Hematopoietic multipotent progenitor cell (in vitro differentiated cells): ENCODE measurements at places on chromosomes 7 and 10. TPM values are rescaled to one million over a fixed set of nuclear protein-coding genes. Genes with fewer than 3 reads are reported as not detected.

Gene RPEL1
- total RNA-seq, result 0.27 TPM

DNA sequence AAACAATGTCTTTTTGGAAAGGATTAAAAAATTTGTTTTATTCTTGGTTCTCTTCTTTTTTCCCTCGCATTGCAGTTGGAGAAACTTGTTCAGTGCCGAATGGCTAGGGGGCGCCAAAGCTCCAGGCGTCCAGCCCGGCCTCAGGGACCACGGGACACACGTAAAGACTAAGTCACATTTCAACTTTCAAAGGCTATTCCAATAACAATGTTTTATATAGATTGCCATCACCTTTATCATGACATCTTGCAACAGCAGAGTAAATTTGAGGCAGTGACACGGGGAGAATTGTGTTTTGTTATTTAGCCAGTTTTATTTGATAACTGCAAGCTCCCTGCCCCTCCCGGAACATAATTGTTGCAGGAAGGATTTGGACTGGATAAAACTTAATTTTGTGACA, 2.2 kb upstream of the IGFBP3 start:
- DNase-seq, result peak; percentile 75

- DNase-seq, result no peak
These were observed 12.8 kb downstream of the SCRN1 start for GRCh38 chr7:29976673-29977415.

- DNase-seq, result no peak
These were observed 91.8 kb upstream of the PDLIM1 start for GRCh38 chr10:95382596-95382995.

DNA sequence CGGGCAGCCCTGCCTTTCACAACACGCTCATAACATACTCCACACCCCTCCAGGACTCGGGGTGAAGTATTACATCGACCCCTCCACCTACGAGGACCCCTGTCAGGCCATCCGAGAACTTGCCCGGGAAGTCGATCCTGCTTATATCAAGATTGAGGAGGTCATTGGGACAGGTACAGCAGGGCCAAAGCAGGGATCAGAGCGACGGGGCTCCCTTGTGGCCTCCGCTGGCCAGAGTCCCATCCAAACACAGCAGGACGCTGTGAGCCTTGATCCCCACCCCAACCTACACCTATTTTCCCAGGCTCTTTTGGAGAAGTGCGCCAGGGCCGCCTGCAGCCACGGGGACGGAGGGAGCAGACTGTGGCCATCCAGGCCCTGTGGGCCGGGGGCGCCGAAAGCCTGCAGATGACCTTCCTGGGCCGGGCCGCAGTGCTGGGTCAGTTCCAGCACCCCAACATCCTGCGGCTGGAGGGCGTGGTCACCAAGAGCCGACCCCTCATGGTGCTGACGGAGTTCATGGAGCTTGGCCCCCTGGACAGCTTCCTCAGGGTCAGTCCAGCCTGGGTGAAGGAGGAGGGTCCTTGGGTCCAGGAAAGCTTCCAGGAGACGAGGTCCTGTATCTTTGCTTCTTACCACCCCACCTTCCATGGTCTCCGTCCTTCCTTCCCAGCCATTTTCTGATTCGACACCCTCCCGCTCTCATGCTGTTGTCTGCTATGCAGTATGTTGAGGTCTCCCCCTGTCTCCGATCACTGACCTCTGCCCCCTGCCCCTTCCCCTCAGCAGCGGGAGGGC, 13.5 kb downstream of the EPHB6 start:
- no peak for DNase-seq

DNA sequence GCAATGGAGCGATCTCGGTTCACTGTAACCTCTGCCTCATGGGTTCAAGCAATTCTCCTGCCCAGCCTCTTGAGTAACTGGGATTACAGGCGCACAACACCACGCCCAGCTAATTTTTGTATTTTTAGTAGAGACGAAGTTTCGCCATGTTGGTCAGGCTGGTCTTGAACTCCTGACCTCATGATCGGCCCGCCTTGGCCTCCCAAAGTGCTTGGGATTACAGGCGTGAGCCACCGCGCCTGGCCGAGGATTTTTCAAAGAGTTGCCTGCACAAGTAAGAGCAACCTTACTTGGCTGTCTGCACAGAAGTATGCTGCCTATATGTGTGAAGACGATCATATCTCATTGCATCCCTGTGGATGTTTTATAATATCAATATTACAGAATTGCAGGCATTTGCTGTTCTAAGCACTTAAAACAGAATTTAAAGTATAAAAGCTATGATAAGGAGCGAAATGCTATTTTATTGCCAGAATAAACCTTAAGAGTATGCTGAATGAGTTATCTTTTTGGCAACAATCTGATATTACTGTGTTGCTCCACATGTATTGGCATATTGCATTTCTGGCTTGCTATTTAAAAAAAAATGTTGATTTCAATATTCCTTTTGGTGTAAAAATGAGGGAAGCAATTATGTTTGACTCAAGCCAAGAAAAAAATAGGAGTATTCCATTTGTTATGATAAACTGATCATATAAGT, 379.4 kb upstream of the SEMA3D start:
- no peak for DNase-seq

- DNase-seq, result no peak
These were observed 62.2 kb downstream of the GSAP start for GRCh38 chr7:77353911-77354310.

DNA sequence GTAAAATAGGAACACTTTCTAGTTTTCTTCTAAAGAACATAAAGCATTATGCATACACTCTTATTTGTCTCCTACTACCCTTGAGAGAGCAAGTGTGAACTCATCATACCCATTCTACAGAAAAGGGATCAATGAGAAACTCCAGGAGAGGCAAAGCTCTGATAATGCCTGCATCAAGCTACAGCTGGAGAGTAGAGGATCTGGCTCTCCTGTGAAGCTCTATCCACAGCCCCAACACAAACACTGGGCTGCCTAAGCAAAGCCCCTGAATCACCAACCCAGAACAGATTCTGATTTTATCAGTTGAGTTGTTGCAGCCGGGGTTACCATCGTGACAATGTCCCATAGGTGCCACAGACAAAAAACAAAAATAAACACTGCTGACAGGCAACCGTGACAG, 74.9 kb downstream of the NUDCD3 start:
- DNase-seq, result no peak

GRCh38 chr10:132363921-132364593, 32.1 kb downstream of the LRRC27 start:
- no peak for DNase-seq

- DNase-seq, result peak; percentile 12
These were observed 179.8 kb upstream of the ASAH2 start for GRCh38 chr10:50431133-50431532.

Gene TUBB8
- not detected for total RNA-seq

Gene PTPRN2
- 0.27 TPM for total RNA-seq

GRCh38 chr7:55013851-55014250, 5.0 kb upstream of the EGFR start:
- DNase-seq, result no peak

DNA sequence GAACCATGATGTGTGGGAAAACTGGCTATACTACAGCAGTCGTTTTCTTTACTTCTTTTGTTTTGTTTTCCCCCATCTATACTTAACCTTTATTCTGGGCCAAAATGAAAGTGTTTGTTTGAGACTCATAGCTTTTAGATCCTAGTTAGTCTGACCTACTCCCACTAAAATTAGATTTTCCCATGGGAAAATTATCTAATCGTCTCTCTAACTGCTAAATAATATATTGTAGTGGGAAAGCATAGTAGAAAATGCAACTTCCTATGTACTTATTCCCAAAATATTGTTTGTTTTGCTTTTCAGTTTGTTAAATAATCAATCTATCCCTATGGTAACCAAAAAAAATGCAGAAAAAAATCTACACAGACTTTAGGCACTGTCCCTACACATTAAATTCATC, 96.6 kb downstream of the NOC3L start:
- no peak for DNase-seq

Gene SEMA3D
- under 0.01 TPM for total RNA-seq

- no peak for DNase-seq
These were observed 199.8 kb downstream of the AHR start for GRCh38 chr7:17498230-17498629.

Gene OPN1SW
- not detected for total RNA-seq

- DNase-seq, result no peak
These were observed 92.2 kb downstream of the EGFR start for GRCh38 chr7:55110993-55111361.

- no peak for DNase-seq
These were observed 2.7 kb upstream of the PWWP2B start for GRCh38 chr10:132394201-132394811.

Gene BMPER
- under 0.01 TPM for total RNA-seq

Gene CLRN3
- total RNA-seq, result not detected

- DNase-seq, result no peak
These were observed 198.1 kb upstream of the LYZL2 start for GRCh38 chr10:30827531-30828120.

DNA sequence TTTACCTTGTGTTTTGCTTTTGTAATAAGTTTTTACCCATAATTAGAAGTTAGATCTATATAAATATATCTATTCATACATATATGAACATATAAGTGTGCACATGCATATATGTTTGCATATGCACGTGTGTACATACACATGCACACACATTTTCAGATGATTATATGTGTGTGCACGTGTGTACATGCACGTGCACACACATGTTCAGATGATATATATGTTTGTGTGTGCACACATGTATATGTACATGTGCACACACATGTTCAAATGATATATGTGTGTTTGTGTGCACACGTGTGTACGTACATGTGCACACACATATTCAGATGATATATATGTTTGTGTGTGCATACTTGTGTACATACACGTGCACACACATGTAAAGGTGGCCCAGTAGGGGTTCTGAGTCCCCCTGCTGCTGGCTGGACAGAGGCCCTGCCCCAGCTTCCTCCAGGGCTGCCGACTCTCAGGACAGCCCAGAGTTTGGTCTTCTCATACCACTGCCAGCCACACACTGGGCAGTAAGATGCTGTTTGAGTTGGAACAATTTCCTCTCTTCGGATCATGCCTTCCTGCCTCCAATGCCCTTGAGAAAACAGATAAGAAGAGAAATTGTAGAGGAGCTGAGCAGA, 252.3 kb upstream of the PPP2R2D start:
- DNase-seq, result no peak

Gene C7orf33
- total RNA-seq, result not detected

GRCh38 chr7:20409961-20410360, 79.3 kb downstream of the ITGB8 start:
- no peak for DNase-seq

Gene OR2A25
- total RNA-seq, result not detected
